Prostate gland (tissue), 2 donors: ENCODE measurements at places on chromosomes 16 and 17.

GRCh38 chr16:17342031-17342430, 128.7 kb downstream of the XYLT1 start:
- DNase-seq, result no peak

DNA sequence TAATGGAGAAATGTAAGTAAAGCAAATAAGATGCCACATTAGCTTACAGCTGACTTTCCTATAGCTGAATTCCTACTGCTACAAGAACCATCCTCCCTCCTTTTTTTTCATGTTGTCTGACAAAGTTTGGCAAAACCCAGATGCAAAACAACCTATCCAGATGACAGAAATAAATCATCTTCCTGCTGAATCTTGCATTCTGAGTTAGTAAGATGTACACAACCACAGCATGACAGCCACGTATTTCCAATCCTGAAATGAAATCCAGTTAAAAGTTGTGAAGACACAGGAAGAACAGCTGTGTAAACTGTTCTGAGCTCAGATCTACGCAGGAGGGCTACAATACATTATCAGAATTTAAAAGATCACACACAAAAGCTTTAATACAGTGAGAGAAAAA, 5.1 kb upstream of the DHX33 start:
- DNase-seq, result no peak

GRCh38 chr16:89861648-89862047, 11.7 kb upstream of the TCF25 start:
- DNase-seq, result no peak

- DNase-seq, result peak; percentile 11
Observed at GRCh38 chr17:18314059-18314730, 599 bp downstream of the TOP3A start.

DNA sequence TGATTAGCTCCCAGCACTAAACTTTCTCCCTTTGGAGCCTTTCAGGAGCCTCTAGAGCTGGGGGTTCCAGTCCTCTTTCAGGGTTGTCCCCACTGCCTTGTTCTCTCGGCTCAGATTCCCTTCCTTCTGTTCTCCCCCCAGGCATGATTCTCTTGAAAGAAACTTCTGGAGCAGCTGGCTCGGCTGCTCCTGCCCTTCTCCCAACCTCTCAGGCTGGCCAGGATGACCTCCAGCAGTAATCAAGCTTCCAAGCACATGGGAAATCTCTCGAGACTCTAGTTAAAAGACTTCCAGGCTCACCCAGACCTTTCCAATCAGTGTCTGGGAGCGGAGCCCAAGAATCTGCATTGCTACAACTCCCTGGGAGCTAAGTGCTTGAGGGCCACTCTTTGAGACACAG, 3.6 kb downstream of the SDK2 start:
- no peak for DNase-seq

DNA sequence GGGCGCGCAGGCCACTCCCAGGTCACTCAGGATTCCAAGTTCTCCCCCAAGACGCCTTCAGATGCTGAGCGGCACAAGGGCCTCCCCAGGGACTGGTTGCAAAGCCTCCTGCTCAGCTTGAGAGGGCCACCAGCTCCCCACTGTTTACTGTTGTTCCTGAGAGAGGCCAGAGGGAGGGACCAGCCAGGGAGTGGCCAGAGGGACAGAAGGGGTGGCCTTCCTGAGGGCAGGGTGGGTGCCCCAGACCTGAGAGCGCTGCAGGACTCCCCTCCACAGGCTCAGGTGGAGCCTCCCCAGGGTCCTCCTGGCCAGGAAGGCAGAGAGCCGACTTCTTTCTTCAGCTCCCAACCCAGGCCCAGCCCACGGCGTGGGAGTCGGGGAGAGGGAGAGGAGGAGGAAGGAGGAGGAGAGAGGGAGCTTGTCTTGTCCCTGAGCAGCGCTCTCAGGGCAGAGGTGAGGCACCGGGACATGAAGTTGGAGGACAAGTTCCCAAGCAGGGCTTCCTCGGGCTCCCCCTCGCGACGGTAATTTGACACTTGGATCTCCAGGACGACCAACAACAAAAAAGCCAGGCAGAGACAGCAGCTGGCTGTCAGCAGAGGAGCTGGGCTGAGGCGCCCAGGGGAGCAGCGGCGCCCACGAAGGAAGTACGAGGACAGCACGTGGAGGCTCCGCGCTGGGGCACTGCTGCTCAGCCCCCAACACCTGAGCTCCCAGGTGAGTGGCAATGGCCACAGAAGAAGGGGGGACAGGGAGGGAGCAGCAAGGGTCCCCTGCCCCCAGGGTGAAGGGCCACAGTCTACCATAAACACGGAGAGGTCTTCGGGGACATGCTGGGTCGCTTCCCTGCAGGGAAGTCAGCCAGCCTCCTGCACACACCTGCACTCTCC, 497 bp downstream of the SMIM5 start:
- DNase-seq, result peak; percentile 94

DNA sequence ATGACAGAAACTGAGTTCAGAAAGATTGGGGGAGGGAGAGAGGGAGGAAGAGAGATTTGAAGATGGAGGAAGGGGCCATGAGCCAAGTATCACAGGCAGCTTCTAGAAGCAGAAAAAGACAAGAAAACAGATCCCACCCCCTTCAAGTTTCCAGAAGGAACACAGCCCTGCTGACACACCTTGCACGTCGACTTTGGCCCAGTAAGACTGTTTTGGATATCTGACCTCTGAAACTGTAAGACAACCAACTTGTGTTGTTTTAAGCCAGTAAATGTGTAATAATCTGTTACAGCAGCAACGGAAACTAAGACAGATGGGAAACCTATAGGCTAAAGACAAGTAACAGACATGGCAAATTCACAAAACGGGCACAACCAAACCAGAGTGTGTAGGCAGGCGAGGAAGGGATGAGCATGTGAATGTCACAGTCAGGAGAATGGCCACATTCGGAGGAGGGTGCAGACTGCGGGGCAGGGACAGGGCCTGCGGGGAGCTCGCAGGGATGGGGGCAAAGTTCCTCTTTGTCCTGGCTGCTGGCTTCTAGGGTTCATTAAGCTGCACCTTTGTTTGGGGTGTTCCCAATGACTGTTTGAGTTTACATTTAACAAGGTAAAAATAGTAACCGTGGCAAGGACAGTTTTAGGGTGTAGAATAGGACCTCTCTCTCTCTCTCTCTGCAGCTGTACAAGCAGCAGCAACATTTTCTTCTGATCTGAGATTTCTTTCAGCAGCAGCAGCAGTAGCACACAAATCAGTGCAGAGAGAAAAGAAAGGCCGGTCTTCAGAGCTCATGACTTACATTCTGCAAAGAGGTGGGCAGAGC, 18.3 kb upstream of the ATP2C2 start:
- no peak for DNase-seq

DNA sequence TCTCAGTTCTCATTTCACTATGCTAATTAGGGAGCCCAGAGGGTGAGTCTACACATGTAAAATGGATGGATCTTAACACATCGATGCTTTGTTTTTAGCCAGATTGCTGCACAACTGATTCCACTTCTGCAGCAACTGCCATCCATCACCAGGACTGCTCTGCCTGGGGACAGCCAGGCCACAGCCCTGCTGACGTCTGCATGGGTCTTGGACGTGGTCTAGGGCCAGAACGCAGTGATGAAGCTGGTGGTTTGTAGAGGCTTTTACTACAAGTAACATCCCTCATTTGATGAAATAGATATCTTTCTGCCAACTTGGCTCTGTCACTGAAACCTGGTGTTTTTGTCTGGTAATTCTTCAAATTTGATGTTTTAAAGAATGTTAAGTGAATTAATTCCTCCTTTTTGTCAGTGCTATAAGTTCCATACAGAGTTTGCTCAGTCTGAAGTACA, 50.6 kb downstream of the MARCHF10 start:
- no peak for DNase-seq

GRCh38 chr17:74148901-74149596, 54.4 kb upstream of the RPL38 start:
- DNase-seq, result no peak
